ENCODE measurements at places on chromosomes 16 and 17.

GRCh38 chr16:57299009-57299718 is 14.7 kb upstream of the PLLP start:
- peaks cover 20% of the 10 kb centered on the region for H3K4me1 ChIP-seq
- H3K36me3 ChIP-seq: no peaks in the 10 kb centered on the region
- H3K4me3 ChIP-seq: no peak overlapping the region

- H3K27ac ChIP-seq: peak overlapping the region; percentile 10
- H3K27me3 ChIP-seq: peaks cover 7% of the 10 kb centered on the region
- H3K36me3 ChIP-seq: peaks cover 40% of the 10 kb centered on the region
- DNase-seq: no peak
- H3K4me3 ChIP-seq: no peak overlapping the region
Measured at GRCh38 chr17:75521951-75522727, 3.4 kb upstream of the LLGL2 start.

DNA sequence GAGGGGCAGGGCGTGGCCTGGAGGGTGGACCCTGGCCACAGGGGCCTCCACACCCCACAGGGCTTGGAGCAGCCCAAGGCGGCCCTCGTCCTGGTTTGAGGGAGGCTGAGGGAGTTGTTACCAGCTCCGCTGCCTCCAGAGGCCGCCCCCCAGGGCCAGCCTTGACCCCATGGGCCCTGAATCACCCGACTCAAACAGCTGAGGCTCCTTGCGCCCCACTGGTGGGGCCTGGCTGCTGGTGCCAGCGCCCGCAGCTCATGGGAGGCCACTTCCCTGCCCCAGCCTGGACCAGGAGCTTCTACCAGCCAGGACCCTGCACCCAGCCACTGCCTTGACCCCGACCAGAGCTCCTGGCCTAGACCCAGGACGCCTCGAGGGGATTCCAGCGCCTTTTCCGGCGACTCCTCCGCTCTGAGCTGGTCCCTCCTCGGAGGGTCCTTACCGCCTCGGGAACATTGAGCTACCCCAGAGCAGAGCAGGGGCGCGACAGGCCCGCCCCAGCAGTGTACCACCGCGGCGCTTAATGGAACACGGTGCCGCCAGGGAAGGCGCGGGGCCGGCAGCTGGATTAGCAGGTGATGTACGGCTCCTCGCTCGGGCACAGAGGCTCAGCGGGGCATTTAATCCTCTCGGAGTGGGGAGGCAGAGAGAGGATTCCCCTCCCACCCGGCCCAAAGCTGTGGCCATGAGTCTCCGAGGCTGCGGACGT is 37.2 kb downstream of the GSE1 start:
- H3K27ac ChIP-seq: no peak overlapping the region
- no peaks in the 10 kb centered on the region for H3K36me3 ChIP-seq
- H3K4me3 ChIP-seq: no peak overlapping the region
- peaks cover 6% of the 10 kb centered on the region for H3K4me1 ChIP-seq
- H3K27me3 ChIP-seq: no peaks in the 10 kb centered on the region

DNA sequence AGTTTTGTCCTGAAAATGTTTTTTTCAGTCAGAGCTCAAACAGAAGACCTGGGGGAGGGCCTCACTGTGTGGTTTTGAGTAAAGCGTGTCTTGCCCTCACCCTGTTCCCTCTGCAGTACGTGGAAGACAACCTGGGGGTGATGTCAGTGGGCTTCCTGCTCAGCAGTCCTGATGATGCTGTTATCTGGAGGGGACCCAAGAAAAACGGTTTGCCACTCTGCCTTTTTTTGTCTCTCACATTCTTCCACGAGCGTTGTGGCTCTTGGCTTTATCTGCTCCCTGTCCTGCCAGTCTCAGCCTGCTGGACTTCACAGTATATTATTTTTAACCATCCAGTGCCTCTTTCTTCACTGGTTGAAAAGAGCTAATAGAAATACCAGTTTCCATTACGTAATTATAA is 12.9 kb downstream of the NUBP1 start:
- no peak for DNase-seq
- H3K27me3 ChIP-seq: no peaks in the 10 kb centered on the region
- H3K4me1 ChIP-seq: peaks cover 7% of the 10 kb centered on the region
- H3K36me3 ChIP-seq: peaks cover 50% of the 10 kb centered on the region
- no peak overlapping the region for H3K27ac ChIP-seq

DNA sequence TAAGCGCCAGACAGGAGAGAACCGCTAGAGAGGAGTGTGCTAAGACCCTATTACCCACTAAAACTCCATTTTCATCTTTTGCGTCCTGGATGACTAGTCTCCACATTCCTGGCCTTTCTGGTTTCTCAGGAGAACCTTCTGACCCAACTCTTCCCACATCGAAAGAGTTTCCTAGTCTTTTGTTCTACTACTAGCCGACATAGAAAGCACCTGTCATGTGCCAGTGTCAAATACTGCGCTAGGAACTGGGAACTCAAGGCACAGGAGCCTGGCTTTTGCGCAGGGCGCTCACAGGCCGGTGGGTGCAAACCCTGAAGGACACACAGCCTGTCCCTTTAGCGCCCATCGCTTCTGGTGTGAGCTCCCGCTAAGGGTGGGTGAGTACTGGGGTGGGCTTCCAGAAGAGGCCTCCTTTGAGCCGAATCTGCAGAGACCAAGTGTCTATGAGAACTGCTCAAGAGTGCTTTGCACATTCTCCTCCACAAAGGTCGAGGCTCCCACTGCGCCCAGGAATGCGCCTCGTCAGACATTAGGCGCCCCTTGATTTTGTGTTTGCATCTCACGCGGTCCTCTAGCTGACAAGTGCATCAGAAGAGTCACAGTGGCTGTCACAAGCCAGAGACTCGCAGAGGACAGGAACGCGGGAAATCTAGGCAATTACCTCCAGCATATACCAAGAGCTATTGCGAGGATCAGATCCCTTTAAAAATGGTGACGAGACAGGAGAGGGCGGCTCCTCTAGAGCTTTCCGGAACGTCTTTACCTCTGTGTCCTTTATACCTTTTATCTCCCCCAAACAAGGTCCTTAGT is 2.0 kb upstream of the PSMB3 start:
- H3K27ac ChIP-seq: peak overlapping the region; percentile 98
- peaks cover 51% of the 10 kb centered on the region for H3K4me1 ChIP-seq
- H3K27me3 ChIP-seq: peaks cover 46% of the 10 kb centered on the region

All from activated CD4-positive, alpha-beta T cell treated with anti-CD3 and anti-CD28 coated beads, Interleukin-2, amount 10 ng/mL, durations not matched to agents 7 days and 5 days (primary cell).